ENCODE measurements at places on chromosomes 1 and 21.

GRCh38 chr1:16032388-16033102 lies 10.7 kb downstream of the CLCNKA start:
- DNase-seq = no peak

- DNase-seq = no peak
These were observed 88.5 kb upstream of the NFASC start for GRCh38 chr1:204782118-204782700.

DNA sequence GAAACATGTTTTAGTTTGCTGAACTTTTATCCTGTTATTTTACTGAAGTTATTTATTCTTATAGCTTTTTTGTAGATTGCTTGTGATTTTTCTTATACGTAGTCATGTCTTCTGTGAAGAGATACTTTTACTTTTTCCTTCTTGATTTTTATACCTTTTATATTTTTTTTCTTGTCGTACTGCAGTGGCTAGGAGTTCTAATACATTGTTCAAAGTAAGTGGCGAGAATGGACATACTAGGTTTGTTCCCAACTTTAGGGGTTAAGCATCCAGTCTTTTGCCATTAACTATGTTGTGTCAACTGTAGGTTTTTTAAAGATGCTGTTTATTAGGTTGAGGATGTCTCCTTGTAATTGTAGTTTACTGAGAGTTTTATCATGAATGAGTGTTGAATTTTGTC lies 36.3 kb downstream of the MAN1A2 start:
- DNase-seq = no peak

DNA sequence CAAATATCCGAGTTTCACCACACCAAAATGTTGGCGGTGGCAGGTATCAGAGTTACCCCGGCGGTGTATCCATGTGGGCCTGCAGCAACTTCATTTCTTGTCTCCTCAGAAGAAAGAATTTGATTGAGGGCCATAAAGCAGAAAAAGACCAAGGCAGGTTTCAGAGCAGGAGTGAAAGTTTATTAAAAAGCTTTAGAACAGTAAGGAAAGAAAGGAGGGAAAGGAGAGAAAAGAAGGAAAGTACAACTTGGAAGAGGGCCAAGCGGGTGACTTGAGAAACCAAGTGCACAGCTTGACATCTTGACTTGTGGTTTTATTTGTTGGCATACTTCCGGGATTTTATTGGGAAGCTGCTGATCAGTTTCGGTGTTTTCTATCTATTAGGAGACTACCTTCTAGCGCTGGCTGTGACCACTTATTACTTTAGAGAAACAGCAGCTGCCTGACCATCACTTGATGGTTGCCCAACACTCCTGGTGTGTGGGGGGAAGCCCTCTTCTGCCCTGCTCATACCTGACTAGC lies 75.5 kb upstream of the RAB3GAP2 start:
- no peak for DNase-seq

GRCh38 chr1:22258698-22259097 lies 115.8 kb upstream of the WNT4 start:
- no peak for DNase-seq

- DNase-seq = no peak
These were observed 10.3 kb downstream of the DENND4B start for GRCh38 chr1:153936011-153936802.

DNA sequence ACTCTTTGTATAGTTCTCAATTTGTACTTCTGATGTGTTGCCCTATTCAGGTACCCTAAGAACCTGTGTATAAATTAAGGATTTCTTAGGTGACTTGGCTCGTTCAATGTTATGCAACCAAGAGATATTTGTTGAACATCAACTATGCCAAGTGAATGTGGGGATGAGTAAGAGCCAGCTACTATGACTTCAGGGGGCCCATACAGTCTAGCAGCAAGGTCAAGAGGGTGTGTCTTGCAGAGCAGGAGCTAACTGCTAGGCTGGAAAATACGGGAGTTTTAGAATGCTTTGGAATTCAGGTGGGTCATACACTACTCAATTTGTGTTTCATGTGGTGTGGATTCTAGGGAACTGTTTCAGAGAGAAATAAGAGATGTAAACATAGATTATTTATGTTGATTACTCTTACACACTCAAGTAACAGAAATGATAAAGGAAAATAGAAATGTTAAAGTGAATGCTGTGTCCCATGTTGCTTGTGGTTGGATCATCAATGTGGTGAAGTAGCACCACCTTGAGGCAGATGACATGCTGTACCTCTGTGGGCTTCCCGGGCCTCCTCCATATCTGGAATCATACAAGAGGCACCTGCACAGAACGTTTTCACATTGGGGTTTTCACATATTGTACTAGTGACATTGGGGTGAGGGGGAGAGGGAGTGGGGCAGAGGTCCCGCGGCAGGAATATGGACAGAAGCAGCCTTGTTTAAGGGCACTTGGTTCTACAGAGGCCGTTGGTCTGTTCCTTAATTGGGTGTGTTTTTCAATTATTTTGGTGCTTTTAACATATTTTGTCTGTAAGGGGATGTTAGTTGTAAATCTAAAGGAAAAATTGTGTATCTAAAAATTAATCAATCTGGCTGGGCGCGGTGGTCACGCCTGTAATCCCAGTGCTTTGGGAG lies 12.4 kb downstream of the ARPC5 start:
- no peak for DNase-seq

- DNase-seq = no peak
These were observed 102.0 kb upstream of the C1orf174 start for GRCh38 chr1:4002061-4002521.

DNA sequence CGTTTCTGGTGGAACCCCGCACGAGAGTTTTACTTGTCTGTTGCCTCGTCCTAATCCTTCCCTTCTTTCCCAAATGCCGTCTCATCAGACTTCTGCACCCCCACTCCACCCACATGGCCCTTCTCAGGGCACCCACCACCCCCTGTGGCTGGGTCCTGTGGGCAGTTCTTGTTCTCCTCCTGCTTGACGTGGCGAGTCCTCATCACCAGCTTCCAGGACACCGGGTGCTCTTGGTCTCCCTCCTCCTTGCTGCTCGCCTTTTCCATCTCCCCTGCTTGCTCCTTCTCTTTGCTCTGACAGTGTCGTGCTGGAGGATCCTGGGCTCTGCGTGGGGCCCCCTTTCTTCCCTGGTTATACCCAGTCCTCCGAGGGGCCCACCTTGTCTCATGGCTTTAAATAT lies 51.8 kb downstream of the B3GALT5 start:
- DNase-seq = no peak

DNA sequence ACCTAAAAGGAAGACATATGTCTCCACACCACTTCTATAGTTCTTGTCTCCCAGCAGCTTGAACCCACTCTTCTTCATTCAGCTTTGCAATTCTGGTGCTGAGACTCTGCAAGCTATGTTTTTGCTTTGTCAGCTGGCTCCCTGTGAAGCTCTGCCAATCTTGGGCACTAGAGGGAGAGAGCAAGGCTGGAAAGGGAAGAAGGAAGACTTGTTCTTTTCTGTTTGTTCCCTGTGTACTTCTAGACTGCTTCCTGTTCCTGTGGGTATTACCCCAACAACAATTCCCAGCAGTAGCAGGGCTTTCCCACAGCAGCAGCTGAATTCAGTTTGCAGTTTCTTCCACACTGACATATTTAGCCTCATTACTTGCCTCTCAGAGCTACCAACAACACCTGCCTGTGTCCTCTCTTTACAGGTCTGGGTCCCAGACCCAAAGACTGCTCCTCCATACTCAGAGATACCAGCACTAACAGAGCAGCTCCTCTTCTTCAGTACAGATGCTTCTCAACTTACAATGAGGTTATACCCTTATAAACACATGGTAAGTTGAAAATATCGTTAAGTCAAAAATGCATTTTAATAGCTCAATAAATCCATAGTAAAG lies 275.2 kb upstream of the NEGR1 start:
- DNase-seq = no peak

GRCh38 chr21:38478782-38479181 lies 19.5 kb downstream of the ERG start:
- no peak for DNase-seq

DNA sequence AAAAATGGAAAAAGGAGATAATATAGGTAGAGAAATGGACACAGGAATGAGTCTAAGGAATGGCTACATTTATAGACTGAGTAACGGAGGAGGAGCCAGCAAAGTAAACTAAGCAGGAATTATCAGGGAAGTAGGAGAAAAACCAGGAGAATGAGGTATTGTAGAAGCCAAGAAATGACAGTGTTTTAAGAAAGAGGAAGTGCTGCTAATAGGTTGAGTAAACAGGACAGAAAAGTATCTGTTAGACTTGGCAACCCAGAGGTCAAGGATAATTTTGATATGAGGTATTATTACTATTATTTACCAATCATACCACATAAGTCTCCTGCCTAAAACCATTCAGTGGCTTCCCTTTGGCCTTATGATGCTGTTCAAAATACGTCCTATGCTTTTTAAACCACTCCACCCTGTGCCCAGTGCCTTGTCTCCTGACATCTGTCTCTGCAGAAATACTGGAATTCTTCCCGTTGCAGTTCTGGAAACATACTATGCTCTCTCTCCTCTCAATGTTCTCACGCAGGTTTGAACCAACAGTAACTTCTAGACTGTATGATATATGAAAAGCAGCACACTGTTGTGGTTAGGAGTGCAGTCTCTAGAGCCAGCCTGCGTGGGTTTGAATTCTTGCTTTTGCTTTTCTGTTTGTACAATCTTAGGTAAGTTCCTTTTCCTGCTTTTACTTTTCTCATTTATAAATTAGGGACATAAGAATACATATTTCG lies 24.6 kb upstream of the NEK7 start:
- no peak for DNase-seq

DNA sequence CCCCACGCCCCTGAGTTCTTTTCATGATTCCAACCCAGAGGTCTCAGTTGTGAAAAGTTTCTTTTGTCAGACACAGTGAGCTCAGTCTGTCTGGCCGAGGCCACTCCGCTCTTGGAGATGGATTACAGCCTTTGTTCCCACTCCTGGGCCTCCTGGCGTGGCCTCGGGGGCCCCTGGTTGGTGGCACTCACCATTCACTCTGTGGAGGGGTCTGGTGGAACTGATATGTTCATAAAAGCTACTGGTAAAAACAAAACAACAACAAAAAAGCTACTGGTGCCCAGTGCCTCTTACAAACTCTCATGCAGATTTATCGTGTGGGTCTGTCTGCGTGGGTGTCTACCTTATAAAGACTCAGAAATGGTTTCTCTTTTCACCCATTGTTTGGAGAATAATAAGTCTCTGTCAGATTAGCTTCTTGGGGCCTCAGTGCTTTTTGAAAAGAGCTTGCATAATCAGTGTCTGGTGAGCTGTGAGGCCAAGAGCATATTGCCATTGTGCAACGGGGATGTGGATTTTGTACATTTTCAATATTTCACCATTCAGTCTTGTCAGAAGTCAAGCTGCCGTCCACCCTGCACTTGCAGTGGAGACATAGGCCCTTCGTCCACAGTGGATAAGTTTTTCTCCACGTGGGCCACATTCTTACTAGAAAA lies 86.7 kb downstream of the GALNT2 start:
- DNase-seq = no peak

- no peak for DNase-seq
These were observed 378.7 kb downstream of the USH2A start for GRCh38 chr1:216044538-216044937.

GRCh38 chr1:35936838-35937237 lies 5.9 kb downstream of the AGO3 start:
- DNase-seq = no peak

DNA sequence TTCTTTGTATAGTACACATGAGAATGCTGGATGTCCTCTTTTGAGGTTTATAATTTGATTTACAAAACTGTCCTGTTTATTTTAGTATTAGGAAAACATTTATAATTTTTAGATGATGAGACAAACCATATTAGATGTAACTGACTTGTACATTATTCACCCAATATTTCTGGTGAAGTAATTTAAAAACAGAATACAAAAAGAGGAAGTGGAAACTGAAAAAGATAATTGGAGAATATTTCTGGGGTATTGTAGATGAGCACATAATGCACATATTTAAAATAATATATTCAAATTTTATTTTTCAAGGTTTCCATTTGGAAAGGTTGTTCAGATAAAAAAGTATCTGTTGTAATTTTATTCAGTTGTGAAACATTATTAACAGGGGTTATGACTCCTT lies 40.7 kb downstream of the XPR1 start:
- no peak for DNase-seq

DNA sequence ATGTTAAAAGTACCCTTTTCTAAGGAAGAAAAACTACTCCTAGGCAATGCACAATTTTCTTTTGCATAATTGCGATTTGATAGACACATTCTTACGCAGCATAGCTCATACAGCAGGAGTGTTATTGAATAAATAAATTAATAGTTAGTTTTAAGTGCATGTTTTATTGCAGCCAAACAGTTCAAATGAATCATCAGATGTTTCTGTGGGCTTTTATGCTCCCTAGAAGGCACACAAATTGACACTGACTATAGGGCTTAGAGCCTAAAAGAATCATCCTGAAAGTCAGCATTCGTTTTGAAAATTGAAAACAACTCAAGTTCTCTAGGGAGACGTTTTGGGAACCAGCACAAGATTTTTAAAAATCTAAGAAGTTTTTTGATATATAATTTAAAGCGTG lies 411.9 kb downstream of the HLX start:
- no peak for DNase-seq

DNA sequence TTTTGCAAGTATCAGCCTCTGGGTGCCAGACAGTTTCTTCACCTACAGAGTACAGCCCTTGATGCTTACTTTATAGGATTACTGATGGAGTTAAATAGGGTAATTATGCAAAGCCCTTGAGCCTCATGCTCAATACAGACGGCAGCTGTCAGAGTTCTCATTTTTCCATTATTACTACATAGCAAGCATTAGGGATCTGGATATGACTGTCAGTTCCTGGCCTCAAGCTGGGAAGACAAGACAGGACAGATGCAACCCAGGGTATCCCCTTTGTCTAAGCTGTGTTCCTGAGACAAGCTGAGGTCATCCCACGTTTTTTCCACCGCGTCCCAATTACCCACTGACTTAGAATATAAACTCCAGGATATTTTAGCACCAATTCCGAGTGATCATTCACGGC lies 94.4 kb downstream of the SLC35F3 start:
- DNase-seq = no peak
